ENCODE measurements at places on chromosomes 12 and 14.
A peak's percentile ranks its signal among the peaks of the same experiment; 100 is the strongest.

- DNase-seq: peak; percentile 72
Measured at GRCh38 chr12:115710104-115710564, 567.4 kb downstream of the MED13L start.

DNA sequence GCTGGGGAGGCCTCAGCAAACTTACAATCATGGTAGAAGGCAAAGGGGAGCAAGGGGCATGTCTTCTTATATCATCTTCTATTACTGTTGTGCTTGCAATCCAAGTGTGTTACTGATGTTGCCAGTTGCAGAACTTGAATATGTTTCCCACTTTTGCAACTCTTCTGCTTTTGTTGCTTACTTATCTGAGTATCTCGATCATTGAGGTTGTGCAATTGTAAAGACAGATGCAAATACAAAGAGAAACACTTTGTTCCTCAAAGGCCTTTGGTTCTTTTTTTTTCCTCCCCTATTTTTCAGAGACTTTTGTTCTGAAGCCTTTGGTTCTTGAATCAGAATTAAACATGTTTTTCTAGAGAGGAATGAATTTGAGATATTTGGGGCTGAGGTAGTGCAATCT is 3.7 kb upstream of the COX8C start:
- DNase-seq: no peak

- DNase-seq: no peak
Measured at GRCh38 chr12:43406801-43407200, 145.2 kb downstream of the ADAMTS20 start.

DNA sequence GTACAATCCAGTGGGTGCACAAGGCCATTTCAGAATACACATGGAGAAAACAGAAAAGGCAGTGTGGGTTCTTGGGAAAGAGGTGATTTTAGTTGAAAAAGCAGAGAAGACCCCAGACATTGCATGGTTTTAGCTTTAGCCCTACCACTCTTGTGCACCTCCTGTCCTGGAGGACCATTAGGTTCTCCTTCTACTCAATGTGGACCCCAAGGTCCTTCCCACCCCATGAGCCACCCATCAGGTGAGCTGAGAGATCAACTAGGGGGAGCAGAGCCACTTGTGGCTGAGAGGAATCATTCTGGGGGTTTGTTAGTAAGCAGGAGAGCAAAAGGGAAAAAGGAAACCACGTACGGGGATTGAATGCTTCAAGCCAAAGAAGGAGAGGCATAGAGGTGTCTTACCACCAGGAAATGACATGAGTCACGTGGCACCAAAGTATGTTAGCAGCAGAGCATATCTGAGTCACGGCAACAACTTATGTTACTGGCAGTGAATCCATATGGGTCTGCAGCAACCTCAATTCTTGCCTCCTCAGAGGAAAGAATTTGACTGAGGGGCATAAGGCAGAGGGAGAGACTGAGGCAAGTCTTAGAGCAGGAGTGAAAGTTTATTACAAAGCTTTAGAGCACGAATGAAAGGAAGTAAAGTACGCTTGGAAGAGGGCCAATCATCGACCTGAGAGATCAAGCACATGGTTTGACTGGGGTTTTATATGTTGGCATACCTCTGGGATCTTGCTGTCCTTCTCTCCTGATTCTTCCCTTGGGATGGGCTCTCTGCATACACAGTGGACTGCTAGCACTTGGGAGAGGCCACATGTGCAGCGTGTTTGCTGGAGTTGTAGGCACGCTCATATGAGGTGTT is 73.9 kb downstream of the HSD17B6 start:
- no peak for DNase-seq

- peak; percentile 43 for DNase-seq
Measured at GRCh38 chr12:89160716-89161123, 191.6 kb downstream of the DUSP6 start.

DNA sequence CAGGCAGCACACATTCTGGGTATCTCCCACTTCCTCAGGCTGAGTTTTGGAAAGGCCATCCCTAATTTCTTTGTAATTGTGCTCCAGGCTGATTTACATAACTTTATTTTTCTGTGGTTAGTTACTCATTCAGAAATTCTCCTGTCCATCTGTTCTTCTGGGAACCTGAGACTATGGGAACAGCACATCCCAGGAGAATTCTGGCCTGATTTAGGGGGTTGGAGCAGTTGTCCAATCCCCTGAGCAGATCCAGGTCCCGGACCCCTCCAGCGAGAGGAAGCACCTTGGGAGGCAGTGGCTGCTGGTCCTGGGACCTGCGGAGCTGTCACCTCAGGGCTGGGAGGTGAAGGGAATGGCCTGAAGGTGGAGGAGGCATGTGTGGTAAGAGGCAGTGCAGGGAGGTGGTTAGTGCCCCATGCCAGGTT is 40.4 kb downstream of the TSPAN9 start:
- no peak for DNase-seq

All from right forelimb (tissue), 1 donor.